Coronary artery (tissue), 2 donors: ENCODE measurements at places on chromosomes 7 and 10.
A peak's percentile ranks its signal among the peaks of the same experiment; 100 is the strongest.

DNA sequence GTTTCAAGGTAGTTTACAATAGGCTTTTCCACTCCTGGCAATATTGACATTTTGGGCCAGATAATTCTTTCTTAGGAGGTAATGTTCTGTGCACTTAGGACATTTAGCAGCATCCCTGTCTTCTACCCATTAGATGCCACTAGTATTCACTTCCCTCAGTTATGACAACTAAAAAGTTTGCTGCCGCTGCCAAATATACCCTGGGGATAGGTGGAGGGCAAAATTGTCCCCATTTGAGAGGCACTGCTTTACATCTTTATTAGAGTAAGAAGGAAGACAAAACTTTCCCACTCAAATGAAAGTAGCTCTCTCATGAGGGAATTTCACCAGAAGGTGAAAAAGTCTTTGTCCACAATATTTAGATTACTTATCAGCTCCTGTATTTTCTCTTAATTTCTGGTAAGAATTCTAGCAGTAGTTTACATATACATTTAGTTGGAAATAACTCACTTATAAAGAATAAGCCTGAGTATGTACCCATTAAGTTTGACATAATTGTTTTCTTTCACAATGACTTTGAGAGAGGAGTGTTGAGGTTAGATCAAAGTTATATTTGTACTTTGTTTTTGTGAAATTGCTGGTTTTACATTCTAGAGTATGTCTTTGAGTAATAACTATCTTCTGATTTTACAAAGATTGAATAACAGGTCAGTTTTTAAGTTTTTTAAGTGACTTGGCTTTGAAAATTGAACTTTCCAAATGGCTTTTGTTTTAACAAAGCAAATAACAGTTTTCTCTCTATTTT, 46.0 kb downstream of the HELLS start:
- no peak for DNase-seq

GRCh38 chr10:2079603-2080078, 342.3 kb upstream of the ADARB2 start:
- DNase-seq = no peak

GRCh38 chr7:3430588-3430987, 129.5 kb downstream of the SDK1 start:
- DNase-seq = no peak

- peak; percentile 73 for DNase-seq
These were observed 80.2 kb downstream of the SORBS1 start for GRCh38 chr10:95480901-95481491.

- peak; percentile 52 for DNase-seq
These were observed 3.1 kb upstream of the ANTXRL start for GRCh38 chr10:46283580-46284285.

GRCh38 chr7:10720042-10720441, 253.6 kb upstream of the PHF14 start:
- DNase-seq = no peak

DNA sequence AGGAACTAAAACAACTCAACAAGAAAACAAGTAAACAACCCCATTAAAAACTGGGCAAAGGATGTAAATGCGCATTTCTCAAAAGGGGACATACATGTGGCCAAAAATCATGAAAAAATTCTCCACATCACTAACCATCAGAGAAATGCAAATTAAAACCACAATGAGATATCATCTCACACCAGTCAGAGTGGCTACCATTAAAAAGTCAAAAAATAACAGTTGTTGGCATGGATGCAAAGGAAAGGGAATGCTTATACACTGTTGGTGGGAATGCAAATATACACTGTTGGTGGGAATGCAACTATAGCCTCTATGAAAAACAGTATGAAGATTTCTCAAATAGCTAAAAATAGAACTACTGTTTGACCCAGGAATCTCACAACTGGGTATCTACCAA, 60.0 kb upstream of the LANCL2 start:
- no peak for DNase-seq

GRCh38 chr10:93807371-93807770, 49.6 kb downstream of the LGI1 start:
- no peak for DNase-seq

- DNase-seq = no peak
These were observed 34.8 kb downstream of the SEMA3E start for GRCh38 chr7:83614112-83614511.

- DNase-seq = no peak
These were observed 84.6 kb upstream of the UNC5B start for GRCh38 chr10:71127773-71128172.

DNA sequence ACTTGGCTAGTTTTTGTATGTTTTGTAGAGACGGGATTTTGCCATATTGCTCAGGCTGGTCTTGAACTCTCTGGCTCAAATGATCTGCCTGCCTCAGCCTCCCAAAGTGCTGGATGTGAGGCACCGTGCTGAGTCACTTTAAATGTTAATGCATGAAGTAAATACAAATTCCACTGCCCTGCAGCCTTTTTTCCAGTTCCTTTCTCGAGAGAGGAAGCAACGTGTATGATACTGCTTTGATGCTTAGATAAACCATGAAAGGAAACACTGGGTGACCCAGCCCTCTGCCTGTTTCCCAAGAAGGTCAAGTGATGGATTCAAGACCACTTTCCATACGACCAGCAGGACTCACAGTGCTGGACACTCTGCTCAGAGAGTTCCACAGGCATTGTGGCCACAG, 11.3 kb upstream of the MRPS24 start:
- no peak for DNase-seq

DNA sequence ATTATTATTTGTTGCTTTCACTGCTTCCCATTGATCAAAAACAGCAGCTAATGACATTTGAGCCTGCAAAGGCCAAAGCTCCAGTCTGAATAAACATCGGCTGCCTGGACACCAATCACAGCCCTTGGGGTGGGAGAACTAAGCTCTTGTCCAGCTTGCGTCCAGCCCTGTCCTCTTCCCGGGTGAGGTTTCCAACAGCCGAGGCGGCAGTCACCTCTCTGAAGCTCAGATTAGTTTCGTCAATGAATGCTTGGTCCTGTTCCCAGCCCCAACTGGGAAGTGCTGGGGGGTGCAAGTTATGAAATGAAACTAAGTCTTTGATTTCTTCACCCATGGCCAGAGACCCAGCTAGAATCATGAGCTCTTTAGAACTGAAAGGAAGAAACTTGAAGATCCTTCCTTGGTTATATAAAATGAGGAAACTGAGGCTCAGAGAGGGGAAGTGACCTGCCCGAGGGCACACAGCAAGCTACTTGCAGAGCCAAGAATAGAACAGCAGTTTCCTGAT, 114.0 kb upstream of the TCF7L2 start:
- no peak for DNase-seq

DNA sequence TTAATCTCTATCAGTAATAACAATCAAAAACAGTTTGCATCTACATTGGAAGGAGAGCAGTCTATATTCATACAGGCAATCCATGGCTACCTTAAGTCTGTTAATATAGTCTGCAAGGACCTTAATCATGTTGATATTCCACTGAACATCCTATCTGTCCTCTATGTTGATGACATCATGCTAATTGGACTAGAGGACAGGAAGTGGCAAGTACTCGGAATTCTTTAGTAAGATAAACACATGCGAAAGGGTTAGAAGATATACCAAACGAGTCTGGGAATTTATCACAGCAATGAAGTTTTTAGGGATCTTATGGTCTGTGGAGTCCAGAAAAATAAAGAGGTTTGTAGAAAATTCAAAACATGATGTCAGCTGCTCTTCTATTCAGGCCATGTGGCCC, 11.3 kb upstream of the SAMD9L start:
- DNase-seq = no peak
